NCI-H1092 (cell line): ENCODE measurements at places on chromosomes 16 and 17.
A peak's percentile ranks its signal among the peaks of the same experiment; 100 is the strongest.

DNA sequence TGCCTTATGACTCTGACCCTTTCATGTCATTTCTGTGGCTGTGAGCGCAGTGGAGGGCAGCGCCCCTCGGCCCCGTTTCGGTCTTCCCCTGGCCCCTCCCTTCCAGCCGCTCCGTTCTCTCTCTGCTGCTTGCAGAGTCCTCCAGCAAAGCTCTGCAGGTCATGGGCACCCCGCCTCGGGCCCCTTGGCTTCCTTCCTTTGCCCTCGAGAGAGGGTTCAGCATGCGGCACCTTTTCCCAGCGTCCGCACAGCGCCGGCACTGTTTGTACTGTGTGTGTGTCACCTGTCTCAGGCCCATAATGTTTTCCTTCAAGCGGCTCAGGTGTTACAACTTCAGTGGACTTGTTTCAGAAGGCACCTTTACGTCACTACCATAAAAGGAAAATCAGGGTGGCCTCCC, 98.5 kb downstream of the RAP1GAP2 start:
- DNase-seq = no peak

DNA sequence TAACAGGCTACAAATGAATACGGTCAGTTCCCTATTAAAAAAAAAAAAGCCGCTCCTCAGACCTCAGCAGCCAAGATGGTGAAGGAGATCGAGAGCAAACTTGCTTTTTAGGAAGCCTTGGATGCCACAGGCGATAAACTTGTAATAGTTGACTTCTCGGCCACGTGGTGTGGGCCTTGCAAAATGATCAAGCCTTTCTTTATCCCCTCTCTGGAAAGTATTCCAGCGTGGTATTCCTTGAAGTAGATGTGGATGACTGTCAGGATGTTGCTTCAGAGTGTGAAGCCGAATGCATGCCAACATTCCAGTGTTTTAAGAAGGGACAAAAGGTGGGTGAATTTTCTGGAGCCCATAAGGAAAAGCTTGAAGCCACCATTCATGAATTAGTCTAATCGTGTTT, 11.8 kb upstream of the GGT6 start:
- no peak for DNase-seq

GRCh38 chr16:89332902-89333245, 115.4 kb downstream of the ZNF778 start:
- DNase-seq = no peak

DNA sequence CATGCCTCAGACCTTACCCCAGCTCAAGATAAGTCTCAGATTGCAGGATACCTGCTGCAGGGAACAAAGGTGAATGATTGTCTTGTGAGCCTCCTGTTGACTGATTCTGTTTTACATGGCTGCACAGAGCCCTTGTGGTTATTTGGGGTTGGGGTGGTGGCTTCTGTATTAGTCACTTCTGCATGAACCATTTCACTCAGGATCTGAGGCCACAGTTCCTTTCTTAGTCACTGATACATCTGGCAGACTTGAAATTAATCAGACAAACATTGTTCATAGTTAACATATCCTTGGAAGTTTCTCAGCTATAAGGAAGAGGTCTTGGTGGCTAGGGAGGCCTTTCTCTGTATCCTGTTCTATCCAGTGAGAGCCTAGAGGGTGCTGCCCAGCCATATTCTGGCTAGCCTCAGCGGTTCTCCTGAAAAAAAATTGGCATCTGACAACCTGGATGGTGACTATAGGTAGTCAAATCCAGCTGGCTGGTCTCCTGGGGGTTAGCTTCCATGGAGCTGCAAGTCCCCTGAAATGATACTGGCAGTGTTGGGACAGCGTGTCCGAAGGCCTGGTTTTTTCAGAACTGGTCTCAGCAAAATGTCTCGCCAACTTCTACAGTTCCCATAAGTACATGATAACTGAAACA, 8.4 kb upstream of the PLK1 start:
- DNase-seq = no peak

GRCh38 chr17:19867079-19867328, 732 bp downstream of the ULK2 start:
- DNase-seq = peak; percentile 9

- DNase-seq = no peak
Observed at GRCh38 chr16:50709061-50709684, 15.8 kb downstream of the NOD2 start.

DNA sequence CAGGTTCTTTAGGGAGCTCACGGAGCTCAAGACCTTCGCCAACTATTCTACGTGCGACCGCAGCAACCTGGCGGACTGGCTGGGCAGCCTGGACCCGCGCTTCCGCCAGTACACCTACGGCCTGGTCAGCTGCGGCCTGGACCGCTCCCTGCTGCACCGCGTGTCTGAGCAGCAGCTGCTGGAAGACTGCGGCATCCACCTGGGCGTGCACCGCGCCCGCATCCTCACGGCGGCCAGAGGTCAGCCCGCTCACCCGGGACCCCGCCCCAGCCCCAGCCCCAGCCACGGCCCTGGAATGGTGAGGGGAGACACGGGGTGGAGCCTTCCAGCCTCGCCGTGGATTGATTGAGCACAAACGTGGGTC, 13.5 kb downstream of the SARM1 start:
- DNase-seq = no peak

DNA sequence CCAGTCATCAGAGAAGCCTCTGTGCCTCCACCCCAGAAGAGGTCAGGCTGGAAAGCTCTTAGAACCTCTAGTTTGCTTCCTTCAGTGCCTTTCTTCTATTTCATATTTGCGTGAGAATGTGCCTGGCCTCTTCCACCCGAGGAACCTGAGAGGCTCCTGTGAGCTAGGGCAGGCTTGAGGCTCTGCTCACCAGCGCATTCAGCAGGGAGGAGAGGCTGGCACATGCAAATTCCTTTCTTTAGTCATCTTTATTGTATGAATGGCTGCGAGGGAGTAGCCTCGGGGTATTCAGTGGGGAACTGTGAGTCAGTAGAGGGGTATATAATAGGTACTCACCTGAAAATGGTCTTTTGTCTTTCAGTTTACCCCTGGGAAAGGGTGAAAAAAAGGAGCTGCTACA, 268.3 kb downstream of the ABCC12 start:
- no peak for DNase-seq

DNA sequence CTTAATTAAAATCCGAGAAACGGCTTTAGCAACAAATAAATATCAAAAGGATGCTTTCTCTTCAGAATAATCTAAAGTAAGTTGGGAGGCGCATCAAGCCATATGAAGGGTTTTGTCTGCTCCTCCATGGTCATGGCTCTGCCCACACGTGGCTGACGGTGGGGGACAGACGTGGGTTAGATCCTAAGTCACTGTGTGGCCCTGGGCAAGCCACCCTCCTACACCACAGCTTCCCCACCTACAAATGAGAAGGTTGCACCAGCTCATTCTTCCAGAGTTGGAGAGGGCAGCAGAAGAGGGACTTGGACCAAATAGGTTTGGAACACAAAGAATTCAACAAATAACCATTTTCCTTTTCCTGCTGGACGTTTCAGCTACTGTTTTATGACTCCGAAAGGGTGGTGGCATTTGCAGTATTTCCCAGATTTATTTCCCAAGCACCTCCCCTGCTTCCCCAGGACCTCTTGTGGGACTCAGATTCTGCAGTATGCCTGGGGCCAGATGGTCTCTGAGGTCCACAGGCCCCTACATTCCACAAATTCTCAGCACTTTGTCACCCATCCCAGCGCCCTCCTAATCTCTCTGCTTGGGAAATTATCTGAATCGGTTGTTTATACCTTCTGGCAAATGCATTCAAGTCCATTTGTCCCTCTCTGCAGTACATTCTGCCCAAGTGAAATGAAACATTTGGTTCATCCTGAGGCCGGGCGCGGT, 17.8 kb downstream of the LRRC75A start:
- DNase-seq = no peak

GRCh38 chr16:24589997-24590396, 50.6 kb downstream of the RBBP6 start:
- DNase-seq = no peak

GRCh38 chr17:41928693-41929251, 1.6 kb upstream of the ODAD4 start:
- DNase-seq = no peak
